ENCODE measurements at places on chromosomes 12 and 14. TPM values are rescaled to one million over a fixed set of nuclear protein-coding genes. Genes with fewer than 3 reads are reported as not detected.

GRCh38 chr14:78598046-78598920 is 428.1 kb downstream of the NRXN3 start:
- no peaks in the 10 kb centered on the region for H3K36me3 ChIP-seq
- H3K4me1 ChIP-seq = no peaks in the 10 kb centered on the region
- no peak overlapping the region for H3K27ac ChIP-seq
- H3K4me3 ChIP-seq = no peak overlapping the region
- peak; percentile 58 for DNase-seq
- peaks cover 9% of the 10 kb centered on the region for H3K27me3 ChIP-seq

Gene RTL1
- not detected for total RNA-seq

DNA sequence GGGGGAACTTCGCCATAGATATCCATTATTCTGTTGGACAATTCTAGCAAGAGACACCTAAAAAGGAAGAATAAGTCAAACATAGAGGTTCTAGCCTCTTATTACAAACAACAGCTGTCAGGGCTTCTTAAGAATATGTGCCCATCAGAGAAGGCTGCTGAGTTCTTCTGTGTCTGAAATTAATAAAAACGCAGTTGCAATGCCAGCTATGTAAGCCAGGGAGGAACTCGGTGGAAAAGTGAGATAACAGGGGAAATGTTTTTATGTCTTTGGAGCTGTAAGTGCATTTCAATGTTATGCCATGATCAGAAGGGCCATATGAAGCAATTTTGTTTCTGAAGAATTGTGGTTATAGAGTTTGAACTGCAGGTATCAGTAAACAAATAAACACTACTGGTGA is 95.0 kb downstream of the SYT1 start:
- no peaks in the 10 kb centered on the region for H3K4me1 ChIP-seq
- no peaks in the 10 kb centered on the region for H3K27me3 ChIP-seq
- no peak overlapping the region for H3K4me3 ChIP-seq
- peak; percentile 32 for DNase-seq
- H3K27ac ChIP-seq = no peak overlapping the region

Gene SPIC
- not detected for total RNA-seq

Gene TAS2R43
- total RNA-seq = 1.8 TPM

Gene LTB4R
- total RNA-seq = 10.5 TPM

Gene LUM
- 1.9 TPM for total RNA-seq

Gene CMA1
- not detected for total RNA-seq

DNA sequence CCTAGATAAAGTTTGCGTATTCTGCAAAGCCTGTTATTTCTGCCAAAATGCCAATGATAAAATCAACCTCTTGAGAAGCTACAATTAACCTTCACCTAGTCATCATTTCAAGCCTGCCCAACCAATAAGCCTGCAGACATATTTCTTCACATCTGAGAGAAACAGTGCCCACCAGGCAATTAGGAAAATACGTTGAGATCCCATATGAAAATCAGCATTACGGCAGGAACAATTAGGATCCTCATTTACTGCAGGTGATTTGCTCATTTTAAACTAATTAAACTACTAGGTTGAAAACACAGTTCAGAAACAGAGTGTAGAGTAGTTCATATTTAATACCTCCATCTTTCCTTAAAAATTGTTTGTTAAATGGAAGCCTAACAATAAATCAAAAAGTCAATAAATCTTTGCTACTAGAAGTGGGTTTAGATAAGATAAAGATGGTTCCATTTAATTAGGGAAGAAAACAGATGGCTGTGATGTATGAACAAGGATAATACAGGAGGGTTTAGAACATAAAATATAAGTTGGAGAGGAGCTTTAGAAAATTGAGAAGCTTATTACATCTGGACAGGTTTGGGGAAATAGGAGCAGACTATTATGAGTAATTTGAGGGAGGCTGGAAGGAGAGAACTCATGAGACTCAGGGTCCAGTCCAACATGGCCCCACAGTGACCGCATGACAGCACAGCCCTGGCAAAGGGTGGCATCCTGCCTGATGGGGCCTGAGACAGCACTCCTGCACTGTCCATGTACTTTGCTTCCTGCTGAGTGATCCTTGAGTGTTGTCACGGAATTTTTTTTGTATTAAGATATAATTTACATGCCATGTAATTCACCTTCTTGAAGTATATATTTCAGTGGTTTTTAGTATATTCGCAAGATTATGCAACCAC is 26.9 kb upstream of the PYGL start:
- H3K27ac ChIP-seq = no peak overlapping the region
- H3K4me3 ChIP-seq = no peak overlapping the region
- H3K4me1 ChIP-seq = no peaks in the 10 kb centered on the region
- no peaks in the 10 kb centered on the region for H3K36me3 ChIP-seq

DNA sequence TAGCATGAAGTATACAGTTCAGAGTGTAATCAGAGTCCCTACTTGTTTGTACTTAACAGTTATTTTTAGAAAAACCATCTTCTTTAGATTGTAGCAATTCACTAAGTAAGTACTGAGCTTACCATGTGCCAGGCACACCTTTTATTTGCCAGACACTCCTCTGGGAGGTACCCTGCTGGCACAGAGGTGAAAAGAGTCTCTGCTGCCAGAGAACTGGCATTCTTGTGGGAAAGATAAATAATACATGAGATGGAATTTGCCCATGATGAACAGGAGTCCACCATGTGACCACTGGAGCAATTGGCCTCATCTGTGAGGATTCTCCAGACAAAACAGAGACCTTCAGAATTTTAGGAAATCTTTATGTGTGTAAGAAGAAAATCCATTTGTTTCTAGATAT is 199.3 kb upstream of the SLC16A7 start:
- no peak for DNase-seq
- no peaks in the 10 kb centered on the region for H3K4me1 ChIP-seq
- H3K36me3 ChIP-seq = no peaks in the 10 kb centered on the region
- H3K4me3 ChIP-seq = no peak overlapping the region
- H3K27me3 ChIP-seq = no peaks in the 10 kb centered on the region

Gene FOXN4
- total RNA-seq = not detected

GRCh38 chr14:92563359-92563758 is 49.8 kb downstream of the RIN3 start:
- no peaks in the 10 kb centered on the region for H3K4me1 ChIP-seq
- no peak overlapping the region for H3K27ac ChIP-seq
- no peaks in the 10 kb centered on the region for H3K27me3 ChIP-seq
- no peak overlapping the region for H3K4me3 ChIP-seq
- DNase-seq = no peak

Gene PTPN6
- 1.8 TPM for total RNA-seq

Gene SLC22A17
- 4.6 TPM for total RNA-seq

Gene AMIGO2
- total RNA-seq = 8.7 TPM

DNA sequence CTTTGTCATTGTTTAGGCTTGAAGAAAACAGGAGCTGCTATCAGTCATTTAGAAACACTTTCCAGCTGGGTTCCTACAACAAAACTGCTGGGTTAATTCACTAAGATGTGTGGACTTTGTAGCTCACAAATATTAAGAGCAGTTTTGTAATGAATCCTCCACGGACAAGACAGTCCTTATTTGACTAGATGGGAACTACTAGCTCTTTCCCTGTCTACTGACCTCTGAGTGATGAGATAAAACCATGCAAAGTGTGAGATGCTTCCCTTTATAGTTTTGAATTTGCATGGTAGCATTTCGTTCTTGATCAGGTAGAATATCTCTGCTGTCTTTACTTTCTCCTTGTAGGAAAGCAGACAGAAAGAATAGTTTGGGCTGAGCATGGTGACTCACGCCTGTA is 72.9 kb upstream of the STXBP6 start:
- no peaks in the 10 kb centered on the region for H3K27me3 ChIP-seq
- H3K4me1 ChIP-seq = no peaks in the 10 kb centered on the region
- H3K27ac ChIP-seq = no peak overlapping the region
- no peak overlapping the region for H3K4me3 ChIP-seq
- no peak for DNase-seq

GRCh38 chr12:57093415-57094207 is 4.7 kb downstream of the NAB2 start:
- no peak overlapping the region for H3K27ac ChIP-seq
- H3K36me3 ChIP-seq = peaks cover 4% of the 10 kb centered on the region
- H3K4me1 ChIP-seq = peaks cover 9% of the 10 kb centered on the region
- H3K4me3 ChIP-seq = no peak overlapping the region
- peak; percentile 38 for DNase-seq
- no peaks in the 10 kb centered on the region for H3K27me3 ChIP-seq

Gene ADCK1
- 4.2 TPM for total RNA-seq

DNA sequence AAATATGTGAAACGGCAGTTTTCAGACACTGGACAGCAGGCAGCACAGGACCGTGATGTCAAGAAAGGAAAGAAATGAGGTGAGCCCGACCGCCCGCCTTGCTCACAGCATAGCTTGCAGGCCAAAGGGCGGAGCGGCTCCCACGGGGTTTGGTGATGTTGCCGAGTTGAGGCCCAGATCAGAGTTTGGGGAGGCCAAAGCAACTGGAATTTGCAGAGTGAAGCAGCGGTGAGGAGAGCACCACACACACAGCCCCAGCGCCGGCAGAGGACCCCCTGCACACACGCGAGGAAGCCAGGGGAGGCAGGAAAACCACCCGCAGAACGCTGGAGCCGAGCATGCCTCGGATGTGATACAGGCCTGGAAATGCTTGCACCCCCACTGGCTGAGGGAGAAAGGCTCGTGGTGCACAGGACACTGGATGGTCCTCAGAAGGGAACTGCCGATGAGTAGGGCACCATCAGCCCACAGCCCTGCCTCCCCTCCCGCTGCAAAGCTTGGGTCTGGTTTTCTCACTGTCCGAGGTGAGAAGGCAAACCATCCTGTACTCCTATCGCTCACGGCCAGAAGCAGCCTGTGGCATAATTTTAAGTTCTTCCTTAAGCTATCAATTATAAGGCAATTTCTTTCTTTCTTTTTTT is 25.7 kb upstream of the PLD4 start:
- no peak overlapping the region for H3K27ac ChIP-seq
- DNase-seq = no peak
- peaks cover 3% of the 10 kb centered on the region for H3K27me3 ChIP-seq
- H3K36me3 ChIP-seq = no peaks in the 10 kb centered on the region
- no peak overlapping the region for H3K4me3 ChIP-seq

- H3K4me1 ChIP-seq = no peaks in the 10 kb centered on the region
- no peak for DNase-seq
- no peaks in the 10 kb centered on the region for H3K27me3 ChIP-seq
- no peak overlapping the region for H3K27ac ChIP-seq
- H3K36me3 ChIP-seq = no peaks in the 10 kb centered on the region
These were observed 71.7 kb downstream of the PTPRO start for GRCh38 chr12:15393995-15394394.

Gene BIN2
- not detected for total RNA-seq
